ENCODE measurements at places on chromosomes 2 and 18.
A peak's percentile ranks its signal among the peaks of the same experiment; 100 is the strongest.

- no peak for DNase-seq
Observed at GRCh38 chr2:233428438-233428837, 74.1 kb downstream of the DGKD start.

DNA sequence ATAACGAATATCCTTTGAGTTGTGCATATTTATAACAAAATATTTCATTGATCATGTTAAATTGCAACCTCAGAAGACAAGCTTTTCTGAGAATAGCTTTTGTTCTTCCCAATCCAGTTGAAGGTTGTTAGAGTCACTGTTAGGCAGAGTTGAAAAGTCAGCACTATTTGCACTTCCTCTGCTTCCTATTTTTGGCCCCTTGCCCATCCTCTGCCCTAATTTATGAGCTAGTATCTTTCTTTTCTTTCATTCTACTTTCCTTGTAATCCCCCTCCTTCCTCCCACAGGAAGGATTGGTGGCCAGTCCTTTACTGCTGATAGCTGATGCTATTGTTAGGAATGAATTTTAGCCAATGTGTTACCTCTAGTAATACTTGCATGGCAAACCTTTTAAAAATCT, 4.9 kb downstream of the RALB start:
- no peak for DNase-seq

DNA sequence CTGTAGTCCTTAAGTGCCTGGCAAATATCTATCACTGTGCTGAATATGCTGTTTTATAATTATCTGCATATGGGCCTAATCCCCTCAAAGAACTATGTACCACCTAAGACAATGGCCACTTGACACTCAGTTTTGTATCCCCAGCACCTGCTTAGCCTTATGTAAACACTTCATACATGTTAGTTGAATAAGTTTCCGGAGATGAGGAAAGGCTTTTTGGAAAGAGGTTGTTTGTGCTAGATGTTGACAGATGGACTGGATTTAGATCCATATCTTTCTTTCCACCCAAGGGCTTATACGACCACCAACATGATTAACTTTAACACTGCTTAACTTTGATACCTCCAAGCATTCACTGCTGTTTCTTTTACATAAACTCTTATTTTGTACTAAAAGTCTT, 63.3 kb downstream of the FAM228A start:
- DNase-seq, result peak; percentile 48

DNA sequence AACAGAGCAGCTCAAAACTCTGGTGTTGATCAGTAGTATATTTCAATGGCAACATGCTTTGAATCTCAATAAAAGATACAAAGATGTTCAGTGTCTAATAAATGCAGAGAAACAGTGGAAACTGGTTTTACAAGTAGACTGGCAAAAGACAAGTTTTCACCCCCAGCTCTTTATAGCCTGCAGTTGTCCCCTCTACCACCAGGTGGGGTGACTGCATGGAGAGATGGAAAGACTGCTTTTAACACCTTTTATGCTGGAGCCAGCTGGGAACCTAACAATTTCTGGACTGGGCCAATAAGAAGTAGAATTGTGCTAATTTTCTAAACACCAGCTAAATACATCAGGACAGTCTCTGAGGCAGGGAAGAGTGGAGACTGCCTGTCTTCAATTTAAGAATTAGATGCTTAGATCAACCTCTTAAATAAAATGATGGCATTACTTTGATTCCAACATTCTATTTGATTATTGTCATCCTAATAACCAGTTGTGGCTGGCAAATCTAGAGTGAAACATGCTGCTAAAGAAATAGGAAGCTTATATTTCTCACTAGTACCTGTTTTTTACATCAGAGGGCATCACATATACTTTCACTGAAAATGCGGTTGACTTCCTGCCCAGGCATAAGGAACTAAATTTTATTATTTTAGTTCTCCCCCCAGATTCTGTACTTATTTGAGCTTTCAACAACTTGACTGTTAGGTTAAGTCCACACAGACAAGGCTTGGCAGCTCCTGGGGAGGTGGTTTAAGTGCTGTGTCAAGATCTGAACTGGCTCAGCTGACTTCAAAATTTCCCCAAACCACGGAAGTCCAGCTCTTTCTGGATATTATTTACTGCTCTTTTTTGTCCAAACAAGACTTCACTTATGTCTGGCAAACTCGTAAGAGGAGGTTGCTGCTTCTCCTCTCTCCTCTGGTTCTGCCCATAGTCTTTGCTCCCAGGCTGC, 140.5 kb downstream of the TPGS2 start:
- peak; percentile 41 for DNase-seq

GRCh38 chr2:201128933-201129505, 13.1 kb downstream of the CFLAR start:
- no peak for DNase-seq

DNA sequence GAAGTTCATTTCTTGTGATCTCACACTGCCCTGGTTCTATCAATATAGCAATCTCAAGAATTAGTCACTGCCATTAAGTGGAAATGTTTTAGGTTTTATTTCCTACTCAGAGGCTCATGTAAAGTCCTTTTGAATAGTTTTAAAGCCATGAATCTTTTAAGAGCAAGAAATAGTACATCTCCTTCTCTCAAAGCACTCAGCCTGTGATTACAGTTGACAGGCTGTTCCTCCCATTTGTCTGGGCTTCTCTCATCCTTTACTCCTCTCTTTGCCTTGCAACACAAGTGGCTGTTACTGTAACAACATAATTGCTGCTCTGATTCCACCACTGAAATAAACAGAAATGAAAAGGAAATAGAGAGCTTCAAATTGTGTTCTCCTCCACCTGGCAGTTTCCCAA, 18.4 kb downstream of the GRP start:
- DNase-seq, result peak; percentile 24

- no peak for DNase-seq
Observed at GRCh38 chr2:57542081-57542480, 504.5 kb upstream of the VRK2 start.

DNA sequence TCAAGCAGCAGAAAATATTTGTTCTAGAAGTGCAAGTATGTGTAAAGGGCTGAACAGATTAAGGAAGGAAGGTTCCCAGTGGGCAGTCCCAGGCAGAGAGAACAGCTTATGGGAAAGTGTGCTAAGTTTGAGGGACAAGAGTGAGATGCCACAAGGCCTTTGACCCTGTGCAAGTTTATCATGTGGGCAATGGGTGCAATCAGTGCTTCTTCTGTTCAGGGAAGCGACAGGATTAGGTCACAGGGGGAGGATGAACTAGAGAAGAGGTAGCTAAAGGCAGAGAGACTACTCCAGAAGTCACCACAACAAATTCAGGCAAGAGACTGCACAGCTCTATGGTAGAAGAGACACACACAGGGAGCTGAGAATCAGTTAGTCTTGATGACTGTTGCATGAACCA, 44.3 kb downstream of the LPIN2 start:
- no peak for DNase-seq

DNA sequence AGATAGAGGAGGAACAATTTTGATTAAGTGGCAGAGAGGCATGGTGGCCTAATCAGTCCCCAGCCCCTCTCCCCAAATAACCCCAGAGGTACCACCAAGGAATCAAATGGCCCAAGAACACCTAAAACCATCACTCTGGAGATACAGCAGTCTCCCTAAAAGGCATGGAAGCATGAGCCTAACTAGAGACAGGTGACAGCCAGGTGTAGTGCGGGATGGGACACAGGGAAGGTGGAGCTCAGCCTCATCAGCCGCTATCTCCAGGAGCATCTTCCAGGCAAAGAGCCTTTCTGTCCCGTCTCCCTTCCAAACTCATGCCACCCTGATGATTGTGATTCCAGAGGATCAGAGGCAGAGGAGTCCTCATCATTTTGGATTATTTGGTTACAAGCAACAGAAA, 144.7 kb downstream of the COPS8 start:
- DNase-seq, result no peak

GRCh38 chr18:59996370-59996966, 96.7 kb downstream of the PMAIP1 start:
- DNase-seq, result peak; percentile 50

GRCh38 chr2:55948176-55948923, 24.8 kb upstream of the EFEMP1 start:
- DNase-seq, result no peak

DNA sequence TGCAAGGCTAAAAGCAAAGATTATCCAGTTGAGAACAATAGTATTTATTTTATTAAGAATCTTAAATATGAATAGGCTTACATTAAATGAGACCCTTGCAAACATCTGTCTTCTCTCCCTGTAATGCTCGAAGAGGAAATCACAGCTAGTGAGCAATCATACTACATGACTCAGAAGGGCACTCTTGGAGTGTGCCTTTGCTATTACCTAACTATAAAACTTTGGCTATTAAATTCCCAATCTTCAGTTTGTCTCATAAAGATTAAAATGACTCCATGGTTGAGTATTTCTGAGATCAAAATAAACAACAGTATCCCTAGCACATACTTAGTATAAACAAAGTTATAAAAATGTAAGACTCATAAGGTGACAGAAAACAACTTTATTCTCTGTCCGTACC, 296.9 kb downstream of the KCNJ3 start:
- no peak for DNase-seq

DNA sequence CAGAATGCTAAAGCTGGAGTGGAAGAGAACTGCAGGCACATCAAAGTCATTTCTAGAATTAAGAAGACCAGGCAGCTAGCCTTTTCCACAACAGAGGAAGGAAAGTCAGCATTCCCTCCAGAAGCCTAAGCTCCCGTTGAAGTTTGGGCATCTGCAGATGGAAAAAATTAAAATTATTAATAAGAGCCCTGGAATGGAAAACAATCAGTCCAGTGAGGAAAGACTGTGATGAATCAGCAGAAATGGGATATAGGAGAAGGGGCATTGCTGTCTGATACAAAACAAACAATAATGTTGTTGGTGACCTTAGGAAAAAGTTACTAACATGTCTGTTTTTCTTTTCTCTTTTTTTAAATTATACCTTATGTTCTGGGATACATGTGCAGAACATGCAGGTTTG, 450.7 kb upstream of the SLC14A2 start:
- no peak for DNase-seq

DNA sequence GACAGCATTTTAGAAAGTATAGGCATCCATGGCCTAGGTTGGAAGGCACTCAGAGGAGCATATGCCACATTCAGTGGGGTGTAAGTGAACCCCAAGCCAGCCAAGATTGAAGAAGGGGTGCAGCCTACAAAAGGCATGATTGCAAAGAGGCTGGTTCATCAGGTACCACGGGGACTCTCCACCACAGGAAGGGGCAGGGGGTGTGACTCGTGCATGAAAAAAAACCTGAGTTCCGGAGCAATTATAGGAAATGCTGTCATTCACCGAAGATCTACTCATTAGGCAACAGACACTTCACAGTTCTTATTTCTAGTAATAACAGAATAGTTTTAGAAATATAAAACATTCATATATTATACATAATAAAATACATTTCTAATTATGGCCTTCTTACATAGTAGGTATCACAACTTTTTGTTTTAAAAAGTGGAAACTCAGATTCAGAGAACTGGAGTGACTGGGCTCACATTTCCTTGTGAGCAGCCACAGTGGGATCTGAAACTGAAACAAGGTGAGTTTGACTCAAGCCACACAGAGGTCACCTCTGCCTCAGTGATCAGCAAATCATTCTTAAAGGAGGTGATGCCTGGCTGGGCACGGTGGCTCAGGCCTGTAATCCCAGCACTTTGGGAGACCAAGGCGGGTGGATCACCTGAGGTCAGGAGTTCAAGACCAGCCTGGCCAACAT, 188.4 kb upstream of the GYPC start:
- DNase-seq, result no peak

- no peak for DNase-seq
Observed at GRCh38 chr2:20590704-20591515, 60.0 kb downstream of the HS1BP3 start.
